Stimulated activated CD4-positive, alpha-beta T cell treated with anti-CD3 and anti-CD28 coated beads, Interleukin-2, amount 100 ng/mL, for 4 hours (primary cell): ENCODE measurements at places on chromosomes 11 and 22.

- no peak for DNase-seq
These were observed 149.6 kb downstream of the METTL15 start for GRCh38 chr11:28257761-28258160.

DNA sequence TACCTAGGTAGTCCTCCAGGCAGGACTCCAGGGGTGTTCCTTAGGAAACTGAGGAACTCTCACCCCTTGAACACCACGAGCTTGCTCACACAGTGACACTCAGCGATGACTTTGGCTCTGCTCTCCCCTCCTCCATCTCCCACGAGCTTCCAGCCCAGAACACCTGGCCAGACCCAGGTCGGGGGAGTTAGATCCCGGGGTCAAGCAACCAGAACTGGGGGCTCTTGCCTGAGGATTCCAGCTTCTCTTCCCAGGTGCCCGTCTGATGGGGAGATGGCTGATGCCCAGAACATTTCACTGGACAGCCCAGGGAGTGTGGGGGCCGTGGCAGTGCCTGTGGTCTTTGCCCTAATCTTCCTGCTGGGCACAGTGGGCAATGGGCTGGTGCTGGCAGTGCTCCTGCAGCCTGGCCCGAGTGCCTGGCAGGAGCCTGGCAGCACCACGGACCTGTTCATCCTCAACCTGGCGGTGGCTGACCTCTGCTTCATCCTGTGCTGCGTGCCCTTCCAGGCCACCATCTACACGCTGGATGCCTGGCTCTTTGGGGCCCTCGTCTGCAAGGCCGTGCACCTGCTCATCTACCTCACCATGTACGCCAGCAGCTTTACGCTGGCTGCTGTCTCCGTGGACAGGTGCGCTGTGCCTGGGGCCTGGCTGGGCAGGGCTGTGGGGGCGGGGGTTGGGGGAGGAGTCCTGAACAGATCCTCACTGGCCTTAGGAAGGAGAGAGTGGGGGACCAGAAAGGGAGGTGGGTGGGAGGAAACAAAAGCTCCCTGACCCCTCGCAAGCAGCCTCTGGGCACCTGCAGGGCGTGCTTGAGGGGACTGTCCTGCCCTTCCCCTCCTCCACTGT lies at the start of gene GALR3:
Gene GALR3 (plus strand): TSS at position 249 of the 852 bp plus-strand sequence. CDS start 25 bp downstream, at position 274.
- no peak for DNase-seq

- no peak for DNase-seq
These were observed 90.3 kb downstream of the PRR5L start for GRCh38 chr11:36386411-36386810.

DNA sequence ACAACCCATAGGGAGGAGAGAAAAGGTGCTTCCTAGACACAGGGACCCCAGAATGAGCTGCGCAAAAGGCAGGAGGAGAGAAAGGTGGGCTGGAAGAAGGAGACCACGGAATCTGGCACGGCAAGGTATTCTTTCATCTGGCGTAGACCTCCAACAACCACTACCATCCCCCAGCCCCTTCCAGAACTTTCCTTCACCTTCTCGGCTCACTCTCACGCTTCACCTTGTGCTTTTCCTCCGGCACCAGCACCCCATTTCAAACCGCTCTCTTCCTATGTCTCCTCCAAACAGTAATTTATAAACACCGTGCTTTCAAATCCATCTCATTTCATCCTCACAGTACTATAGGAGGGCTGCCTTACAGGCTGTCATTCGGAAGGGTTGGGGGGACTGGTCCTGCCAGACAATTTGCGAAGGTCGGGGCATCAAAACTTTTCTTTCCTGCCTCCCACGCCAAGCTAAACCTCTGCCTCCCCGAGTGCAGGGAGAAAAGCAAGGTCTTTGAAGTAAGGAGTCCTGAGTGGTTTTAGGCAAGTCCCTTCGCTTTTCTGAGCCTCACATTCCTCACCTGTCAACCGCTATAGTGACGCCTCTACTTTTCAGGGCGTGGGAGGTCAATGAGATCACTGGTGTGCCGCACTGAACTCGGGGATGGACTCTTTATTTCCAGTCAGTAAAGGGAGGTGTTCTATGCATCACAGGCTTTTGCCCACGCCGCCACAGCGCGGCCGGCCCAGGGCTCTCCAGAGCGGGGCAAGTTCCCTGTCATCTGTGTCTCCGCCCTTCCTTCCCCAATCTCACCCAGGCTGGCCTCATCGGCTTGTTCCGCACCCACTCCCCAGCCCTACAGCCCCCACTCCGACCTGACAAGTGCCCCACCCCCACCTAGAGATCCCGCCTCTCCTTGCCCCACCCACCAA lies 800 bp downstream of the KCTD21 start:
- DNase-seq, result peak; percentile 84

DNA sequence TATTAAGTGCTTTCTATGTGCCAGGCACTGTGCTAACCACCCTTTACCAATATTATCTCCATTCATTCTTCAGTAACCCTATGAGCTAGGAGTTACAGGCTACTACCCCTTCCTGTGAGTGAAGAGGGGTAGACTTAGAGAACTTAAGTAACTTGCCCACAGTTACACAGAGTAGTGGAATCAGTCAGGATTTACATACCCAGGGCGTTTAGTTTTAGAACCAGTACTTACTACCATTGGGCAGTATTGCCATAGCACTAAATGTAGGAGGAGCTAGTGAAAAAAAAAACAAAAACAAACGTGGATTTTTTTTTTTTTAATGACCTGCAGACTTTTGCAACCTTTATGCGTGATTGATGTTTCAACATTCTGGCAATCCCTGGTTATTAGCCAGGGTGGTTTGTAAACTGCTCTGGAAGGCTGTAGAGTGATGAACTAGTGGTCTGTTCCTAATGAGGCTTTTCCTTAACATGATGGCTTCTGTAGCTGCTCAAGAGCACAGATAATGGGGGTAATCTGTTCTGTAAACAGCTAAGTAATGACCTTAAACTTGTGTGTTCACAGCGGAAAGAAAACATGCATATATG lies 11.4 kb downstream of the TBCEL start:
- no peak for DNase-seq

- no peak for DNase-seq
These were observed 5.1 kb upstream of the RPS6KA4 start for GRCh38 chr11:64353715-64354506.

DNA sequence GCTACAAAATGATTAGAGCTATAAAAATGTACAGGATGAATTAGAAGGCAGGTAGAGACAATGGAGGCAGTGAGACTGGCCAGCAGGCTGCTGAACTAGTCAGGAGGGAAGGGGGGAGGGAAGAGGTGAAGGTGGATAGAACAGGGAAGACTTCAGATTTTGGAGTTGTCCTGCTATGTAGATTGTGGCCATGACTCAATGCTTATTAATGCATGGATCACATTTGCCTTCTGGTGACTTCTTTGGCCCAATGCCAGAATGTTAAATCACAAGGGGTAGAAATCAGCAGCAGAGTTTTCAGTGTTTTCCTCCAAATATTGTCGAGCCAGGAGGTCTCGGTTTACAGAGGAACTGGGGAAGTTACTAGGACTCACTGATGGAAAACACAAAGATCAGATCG lies 346.6 kb downstream of the AASDHPPT start:
- DNase-seq, result no peak

- DNase-seq, result no peak
These were observed 9.4 kb downstream of the MOB2 start for GRCh38 chr11:1476940-1477736.

DNA sequence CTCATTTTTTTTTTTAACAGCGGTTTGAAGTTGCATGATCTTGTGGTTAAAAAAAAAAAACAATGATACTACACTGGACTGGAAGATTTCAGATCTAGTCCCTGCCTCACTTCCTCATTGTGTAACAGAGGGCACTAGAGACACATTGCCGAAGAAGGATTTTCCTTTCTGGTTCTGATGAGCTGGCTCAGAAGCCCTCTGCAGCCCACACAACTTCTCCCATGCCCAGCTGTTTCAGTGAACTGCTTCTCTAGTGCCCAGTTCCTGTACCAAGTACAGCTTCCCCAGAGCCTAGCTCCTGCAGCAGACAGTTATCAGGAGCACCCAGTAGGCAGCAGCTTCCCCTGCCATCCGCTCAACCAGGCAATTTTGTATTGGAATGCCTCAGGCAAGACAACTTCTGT lies 29.5 kb upstream of the ANO5 start:
- DNase-seq, result no peak

DNA sequence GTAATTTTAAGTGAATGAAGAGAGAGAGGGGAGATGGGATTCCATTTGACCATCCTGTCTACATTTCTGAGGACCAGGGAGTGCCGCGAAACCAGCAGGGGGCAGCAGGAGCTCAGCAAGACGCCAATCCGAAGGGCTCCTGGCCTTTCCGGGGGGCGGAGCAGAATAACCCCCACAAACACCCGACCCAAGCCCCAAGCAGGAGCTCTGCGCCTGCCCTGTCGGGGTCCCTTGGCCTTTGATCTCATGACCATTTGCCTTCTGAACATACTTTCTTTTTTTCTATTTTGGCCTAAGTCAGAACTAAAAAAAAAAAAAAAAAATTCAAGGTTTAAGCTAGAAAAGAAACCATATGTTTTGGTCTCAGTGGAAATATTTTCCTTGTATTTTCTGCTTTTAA lies 21.9 kb upstream of the SCN2B start:
- peak; percentile 79 for DNase-seq

GRCh38 chr11:33829430-33830141 lies 55.3 kb upstream of the FBXO3 start:
- DNase-seq, result peak; percentile 28

DNA sequence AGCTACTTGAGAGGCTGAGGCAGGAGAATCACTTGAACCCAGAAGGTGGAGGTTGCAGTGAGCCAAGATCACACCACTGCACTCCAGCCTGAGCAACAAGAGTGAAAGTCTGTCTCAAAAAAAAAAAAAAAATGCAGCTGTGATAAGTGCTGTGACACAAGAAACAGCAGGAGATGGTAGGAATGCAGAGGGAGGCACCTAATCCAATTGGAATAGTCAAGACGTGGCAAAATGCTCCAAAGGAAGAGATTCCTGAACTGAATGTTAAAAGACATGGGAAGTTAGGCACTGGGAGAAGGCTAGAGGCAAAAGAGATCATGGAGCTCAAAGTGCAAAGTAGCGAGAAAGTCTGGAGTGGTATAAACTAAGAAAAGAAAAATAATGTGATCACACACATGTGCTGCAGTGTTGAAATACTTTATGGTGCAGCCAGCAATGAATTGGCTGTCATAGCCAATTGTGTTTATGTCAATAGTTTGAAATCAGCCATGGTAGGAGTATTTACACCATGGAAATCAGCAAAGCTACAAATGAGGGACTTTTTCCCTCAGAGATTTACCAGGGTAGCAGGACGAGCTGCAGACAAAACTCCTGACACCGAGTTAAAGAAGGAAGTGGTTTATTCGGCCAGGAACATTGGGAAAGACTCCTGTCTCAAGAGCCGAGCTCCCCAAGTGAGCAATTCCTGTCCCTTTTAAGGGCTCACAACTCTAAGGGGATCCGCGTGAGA lies 40.9 kb upstream of the LIPT2 start:
- no peak for DNase-seq

- DNase-seq, result no peak
These were observed 246.2 kb downstream of the ST3GAL4 start for GRCh38 chr11:126601550-126602215.

DNA sequence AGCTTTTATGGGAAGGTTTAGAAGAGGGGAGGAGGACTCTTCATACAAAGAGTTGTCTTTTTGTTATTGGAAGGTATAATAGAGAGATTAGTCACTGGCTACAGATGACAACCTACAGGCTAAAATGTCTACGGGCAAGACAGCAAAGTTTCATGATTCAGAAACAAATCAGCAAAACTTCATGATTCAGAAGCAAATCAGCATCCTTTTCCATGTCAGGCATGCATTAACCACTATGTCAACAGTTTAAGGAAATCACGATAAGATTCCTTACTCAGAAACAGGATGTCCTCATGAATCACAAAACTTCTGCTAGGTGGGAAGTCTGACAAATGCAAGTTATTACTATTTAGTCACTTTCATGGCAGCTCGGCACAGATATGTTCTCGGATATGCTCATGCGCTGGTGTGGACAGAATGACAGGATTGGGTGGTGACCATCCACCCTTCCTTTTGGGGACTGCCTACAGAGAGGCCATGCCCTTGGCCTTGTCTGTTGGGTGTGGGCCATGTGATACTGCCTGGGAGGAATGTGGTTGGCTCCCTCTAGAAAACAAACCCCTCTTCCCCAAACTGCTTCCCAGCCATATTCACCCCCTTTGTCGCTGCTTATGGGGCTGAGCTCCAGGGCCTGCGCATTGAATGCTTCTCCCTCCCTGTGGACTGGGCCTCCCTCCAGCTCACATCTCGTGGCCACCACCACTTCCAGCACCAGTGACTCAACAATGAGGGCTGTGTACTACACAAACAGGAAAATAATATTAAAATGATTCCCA lies 10.1 kb downstream of the C11orf91 start:
- no peak for DNase-seq

- DNase-seq, result no peak
These were observed 659.4 kb downstream of the METTL15 start for GRCh38 chr11:28767574-28767973.

DNA sequence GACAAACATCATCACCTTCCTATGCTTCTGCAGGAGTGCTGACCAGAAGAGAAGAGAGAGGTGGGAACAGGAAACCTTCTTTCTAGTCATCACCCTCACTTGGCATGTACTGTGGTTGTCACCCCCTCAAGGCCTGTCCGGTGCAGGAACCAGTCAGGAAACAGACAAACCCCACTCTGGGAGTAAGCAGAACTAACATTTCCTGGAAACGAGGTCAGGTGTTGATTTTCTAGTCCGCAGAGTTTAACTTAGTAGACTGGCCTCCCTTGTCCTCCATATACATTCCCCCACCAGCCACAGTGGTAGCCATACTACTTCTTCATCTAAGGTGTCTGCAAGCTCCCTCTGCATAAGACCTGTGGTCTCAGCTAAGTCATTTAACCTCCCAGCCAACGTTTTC lies 80.7 kb upstream of the NCAM1 start:
- DNase-seq, result no peak

DNA sequence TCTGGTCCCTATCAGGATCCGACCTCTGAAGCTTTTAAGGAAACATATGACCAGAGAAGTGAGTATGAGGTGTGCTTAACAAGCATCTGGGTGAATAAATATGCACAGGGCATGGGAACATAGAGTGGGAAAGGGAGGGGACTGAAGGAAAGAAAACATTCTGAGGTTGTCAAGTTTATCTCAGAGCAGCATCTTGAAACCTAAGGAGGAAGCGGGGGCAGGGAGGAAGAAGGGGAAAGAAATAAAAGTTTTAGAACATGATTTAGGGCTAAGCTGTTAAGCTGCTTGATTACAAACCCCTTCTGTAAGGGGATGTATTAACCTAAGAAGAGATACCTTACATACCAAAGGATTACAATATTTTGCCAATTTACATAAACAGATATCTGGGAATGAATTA lies 24.0 kb upstream of the SC5D start:
- no peak for DNase-seq

DNA sequence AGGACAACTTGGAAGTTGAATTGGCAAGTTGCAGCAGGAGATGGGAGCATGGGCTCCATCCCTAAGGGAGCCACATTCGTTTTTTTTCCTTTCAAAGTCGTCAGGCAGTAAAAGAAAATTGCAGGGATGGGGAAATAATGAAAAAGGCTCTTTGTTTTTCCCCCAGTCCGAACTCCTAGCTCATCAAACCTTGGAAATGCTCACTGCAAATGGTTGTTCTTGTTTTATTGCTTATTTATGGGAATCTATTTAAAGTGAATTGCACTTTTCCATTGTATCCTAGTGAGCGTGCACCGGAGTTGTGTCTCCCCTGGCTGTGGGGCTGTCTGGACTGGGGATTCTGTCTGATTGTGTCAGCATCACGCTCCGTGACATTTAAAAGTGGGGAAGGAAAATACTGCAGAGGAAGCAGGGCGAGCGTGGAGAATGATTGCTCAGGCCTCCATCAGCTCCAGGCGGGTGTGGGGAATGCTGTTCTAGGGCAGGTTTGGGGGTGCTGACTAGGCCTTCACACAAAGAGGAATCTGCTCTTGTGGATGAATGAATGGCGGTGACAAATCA lies 306.4 kb downstream of the KIRREL3 start:
- no peak for DNase-seq
